Bronchial epithelial cell (primary cell): ENCODE measurements at places on chromosomes 5 and 9. TPM values are rescaled to one million over a fixed set of nuclear protein-coding genes. Genes with fewer than 3 reads are reported as not detected.
A peak's percentile ranks its signal among the peaks of the same experiment; 100 is the strongest.

DNA sequence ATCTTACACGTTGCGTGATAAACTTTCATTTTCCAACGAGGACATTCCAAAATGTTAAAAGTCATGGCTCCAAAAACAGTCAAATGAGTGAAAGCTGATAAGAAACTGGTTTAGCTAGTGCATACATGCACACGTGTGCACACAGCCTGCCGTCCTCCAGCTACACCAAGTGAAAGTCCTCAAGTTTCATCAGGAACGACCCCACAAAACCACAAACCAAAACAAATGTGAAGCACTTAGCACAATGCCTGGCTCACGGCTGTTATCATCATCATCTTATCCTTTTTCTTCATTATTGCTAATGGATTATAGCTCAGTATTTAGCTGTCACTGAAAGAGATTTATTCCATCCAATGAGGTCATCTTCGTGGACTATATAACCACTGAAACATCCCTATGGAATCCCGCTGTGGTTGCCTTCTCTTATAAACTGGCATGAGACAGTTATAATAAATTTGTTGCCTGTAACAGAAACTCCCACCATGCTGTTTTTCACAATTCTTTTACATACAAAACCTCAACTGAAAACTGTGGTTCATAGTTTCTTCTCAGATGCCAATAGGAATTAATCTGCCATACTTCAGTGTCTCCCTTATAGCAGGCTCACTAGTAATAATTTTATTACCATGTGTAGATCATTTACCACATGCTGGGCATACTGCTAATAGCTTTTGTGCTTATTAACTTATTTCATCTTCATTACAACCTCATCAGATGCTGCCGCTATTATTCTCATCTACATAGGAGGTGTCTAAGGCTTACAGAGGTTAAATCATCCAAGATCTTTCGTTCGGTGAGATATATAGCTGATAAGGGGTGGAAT, 56.1 kb downstream of the SAXO1 start:
- peak; percentile 32 for DNase-seq

IL17B gene
- total RNA-seq = not detected in 2 replicates

DNA sequence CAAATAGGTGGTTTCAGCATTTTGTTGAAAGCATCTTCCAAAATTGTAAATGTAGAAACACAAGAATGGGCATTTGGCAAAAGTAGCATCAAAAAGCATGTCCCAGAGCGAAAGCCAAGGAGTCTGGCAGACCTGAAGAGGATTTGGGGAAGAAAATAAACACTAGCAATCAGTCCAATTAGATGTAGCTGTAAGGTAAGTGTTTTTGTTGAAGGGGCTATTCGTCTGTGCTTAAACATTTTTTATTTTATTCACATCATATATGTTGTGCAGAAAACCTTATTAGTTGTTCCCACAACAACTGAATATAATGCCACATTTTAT, 954.1 kb upstream of the COX7C start:
- DNase-seq = no peak

DNA sequence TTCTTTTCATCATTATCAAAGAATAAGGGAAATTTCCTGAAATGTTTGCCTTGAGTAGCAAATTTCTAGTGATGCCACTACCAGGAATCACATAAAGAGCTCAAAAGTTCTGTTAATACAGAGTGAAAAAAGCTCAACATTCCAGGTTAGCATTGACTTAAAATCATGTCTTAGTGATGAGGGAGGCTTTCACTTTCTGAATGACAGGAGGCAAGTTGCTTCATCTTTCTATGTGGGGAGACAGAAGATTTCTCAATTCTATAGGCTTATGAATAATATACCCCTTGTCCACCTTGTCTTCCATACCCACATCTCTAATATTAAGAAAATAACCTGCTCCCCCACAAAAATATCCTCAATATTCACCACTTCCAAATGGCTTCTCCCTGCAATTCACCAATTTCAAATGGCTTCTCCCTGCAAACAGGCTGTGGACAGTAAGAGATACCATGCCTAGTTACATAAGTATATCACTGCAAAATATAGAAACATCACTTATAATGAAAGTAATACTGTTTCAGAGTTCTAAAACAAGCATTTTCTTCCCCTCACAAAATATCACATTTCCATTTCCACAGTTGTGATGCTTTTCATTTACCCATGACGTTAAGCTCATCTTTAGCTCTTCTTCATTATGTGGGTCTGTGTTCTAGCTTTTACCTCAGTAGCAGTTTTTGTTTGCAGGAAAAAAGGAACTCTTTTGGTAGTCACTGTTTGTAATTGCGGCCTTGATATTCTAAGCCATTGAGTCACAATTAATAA, 2.2 kb upstream of the JAK2 start:
- no peak for DNase-seq

UGT3A2 gene
- total RNA-seq = not detected in 2 replicates

MCC gene
- 43.2 and 47.4 TPM in 2 replicates for total RNA-seq

MEGF10 gene
- 0.26 TPM in 1 of 2 replicates, not detected in the other for total RNA-seq

HAVCR1 gene
- not detected in 2 replicates for total RNA-seq

DNA sequence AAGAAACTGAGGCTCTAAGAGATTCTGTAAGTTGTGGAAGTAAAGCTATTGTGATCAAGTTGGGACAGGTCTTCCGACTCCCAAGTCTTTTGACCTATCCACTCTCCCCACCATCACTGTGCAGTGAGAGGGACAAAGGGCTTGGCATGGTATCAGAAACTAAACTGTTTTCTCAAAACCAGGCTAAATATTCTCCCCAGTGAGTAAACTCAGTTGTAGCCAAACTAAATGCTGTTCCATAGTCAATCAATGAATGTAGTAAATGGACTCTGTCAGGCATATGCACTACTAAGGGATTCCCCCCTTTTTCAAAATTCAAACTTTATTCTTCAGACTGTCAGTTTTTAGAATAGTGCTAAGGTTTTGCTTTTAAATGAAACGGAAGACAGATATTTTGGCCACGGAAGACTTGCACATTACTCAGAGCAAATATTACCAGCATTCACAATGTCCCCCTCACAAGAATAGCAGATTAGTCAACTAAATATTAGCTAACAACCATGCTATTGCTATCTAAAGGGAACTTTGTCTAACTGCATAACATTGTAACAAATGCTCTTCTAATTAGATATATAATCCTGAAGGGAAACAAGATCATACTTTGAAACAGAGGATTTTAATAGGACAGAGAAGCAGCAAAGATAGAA, 7.1 kb downstream of the PRKAA1 start:
- DNase-seq = peak; percentile 72

DNA sequence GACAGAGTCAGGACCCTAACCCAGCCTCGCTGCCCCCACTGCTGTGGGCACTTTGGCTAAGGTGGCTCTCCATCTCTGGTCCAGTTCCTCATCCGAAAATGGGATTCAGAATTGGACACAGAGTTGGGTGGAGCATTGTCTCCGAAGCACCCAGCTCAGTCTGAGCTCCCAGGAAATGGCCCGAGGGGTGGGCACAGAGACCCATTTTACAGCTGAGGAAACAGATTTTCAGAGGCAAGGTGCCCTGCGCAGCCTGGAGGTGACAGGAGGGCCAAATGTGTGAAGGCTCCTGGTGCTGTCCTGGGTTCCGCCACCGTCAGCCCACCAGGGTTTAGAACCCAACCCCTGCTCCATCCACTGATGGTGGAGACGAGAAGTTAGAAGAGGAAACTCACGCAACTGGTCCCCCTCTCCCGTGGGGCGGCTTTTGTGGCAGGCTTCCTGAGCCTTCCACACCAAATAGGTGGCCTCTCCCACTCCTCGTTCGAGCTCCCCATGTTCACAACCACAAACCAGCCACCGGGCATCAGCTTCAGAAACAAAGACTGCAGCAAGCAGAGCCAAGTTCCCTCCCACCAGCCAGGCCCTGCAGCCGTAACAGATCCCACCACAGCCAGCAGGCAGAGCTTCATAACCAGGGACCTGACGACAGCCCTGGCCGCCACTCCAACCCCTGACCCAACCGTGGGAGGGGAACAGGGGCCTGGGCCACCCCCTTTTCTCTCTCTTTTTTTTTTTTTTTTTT, 90.9 kb upstream of the LMX1B start:
- DNase-seq = no peak

- no peak for DNase-seq
Observed at GRCh38 chr5:139823757-139824355, 28.2 kb downstream of the PSD2 start.

GOLGA1 gene
- total RNA-seq = 7.9 and 9.7 TPM in 2 replicates

- DNase-seq = no peak
Observed at GRCh38 chr9:130020618-130021017, 22.4 kb downstream of the FNBP1 start.

DNA sequence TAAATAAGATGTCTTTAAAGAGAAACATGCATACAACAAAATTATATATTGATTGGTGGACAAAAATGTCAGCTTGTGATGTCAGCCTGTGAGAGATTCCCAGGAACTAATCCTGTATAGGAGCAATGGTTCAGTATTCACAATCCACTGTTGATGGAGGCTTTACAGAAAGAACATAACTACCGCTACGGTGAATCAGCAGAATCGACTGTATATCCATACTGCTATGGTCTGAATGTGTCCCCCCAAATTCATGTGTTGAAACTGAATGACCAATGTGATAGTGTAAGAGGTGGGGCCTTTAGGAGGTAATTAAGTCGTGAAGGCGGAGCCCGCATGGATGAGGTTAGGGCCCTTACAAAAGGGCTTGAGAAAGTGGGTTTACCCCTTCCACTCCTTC, 40.4 kb upstream of the TBC1D2 start:
- no peak for DNase-seq

- no peak for DNase-seq
Observed at GRCh38 chr9:88794100-88794499, 197.2 kb upstream of the S1PR3 start.

DNA sequence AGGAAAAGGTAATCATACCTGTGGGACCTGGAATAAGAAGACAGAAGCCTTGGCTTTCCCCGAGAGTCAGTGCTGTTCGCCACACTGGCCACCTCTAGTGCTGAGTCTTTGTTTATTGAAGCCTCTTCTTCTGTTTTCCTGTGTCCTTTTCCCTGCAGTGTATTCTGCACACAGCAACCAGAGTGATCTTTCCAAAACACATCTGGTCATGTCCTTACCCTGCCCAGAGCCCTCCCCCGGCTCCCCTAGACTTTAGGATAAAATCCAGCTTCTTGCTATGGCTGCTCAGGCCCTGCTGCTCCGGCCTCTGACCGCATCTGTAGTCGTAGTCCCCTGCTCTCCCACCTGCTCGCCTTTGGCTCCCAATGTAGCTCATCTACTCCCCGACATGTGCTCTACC, 28.3 kb downstream of the GALNT10 start:
- no peak for DNase-seq

SLC35D2 gene
- 19.1 and 30.3 TPM in 2 replicates for total RNA-seq

- DNase-seq = no peak
Observed at GRCh38 chr5:6493681-6494454, 45.2 kb downstream of the UBE2QL1 start.

- no peak for DNase-seq
Observed at GRCh38 chr5:102154291-102154690, 141.8 kb downstream of the SLCO4C1 start.

DNA sequence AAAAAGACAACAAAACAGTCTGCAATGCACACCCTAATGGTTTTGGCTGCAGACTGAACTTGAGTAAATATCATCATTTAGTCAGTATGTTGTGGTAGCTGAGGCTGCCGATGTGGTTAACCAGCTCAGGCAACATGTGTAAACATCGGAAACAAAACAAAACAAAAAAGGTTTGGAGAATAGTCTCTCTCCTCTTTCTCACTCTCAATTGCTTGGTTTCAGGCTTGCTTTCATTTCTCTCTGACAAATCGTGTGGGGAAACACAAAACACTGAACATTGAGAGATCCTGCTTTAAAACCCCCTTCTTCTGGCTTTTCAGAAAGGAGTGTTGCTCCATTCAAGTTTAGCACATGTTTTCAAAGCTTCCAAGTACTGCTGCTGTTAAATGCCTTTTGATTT, 453.3 kb downstream of the BNC2 start:
- peak; percentile 73 for DNase-seq

DNA sequence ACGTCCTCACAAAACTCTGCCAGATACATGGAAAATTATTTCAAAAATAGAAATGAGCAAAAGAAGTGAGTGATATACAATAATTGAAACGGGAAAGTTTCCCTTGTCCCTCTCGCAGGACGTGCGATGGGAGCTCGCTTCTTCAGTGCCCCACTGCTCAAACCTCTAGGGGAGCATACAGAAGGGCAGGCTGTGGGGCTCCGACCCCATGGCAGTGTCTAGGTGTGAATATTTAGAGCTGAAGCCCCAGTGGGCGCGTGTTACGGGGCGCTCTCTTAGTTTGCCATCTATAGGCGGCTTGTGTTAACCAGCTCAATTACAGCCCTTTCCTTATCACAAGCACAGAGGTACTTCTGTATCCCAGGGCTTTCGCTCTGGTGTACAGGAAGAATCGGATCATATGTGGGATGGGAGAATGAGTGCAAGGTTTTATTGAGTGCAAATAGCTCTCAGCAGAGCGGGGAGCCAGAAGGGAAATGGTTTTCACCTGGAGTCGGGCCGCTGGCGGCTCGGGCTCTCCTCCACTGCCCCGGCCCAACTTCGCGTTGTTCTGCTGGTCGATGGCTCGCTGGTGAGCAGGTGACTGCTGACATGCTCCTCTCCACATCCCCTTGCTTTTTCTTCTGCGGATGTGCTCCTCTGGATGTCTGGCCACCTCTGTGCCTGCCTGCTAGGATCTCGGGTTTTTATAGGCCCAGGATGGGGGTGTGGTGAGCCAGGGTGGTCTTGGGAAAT, 334.0 kb upstream of the PTPRD start:
- no peak for DNase-seq

OSMR gene
- total RNA-seq = 36.9 and 40.7 TPM in 2 replicates

- no peak for DNase-seq
Observed at GRCh38 chr9:3014178-3014577, 170.3 kb upstream of the PUM3 start.

GRCh38 chr9:119164716-119165115, 204.5 kb downstream of the BRINP1 start:
- DNase-seq = no peak

DNA sequence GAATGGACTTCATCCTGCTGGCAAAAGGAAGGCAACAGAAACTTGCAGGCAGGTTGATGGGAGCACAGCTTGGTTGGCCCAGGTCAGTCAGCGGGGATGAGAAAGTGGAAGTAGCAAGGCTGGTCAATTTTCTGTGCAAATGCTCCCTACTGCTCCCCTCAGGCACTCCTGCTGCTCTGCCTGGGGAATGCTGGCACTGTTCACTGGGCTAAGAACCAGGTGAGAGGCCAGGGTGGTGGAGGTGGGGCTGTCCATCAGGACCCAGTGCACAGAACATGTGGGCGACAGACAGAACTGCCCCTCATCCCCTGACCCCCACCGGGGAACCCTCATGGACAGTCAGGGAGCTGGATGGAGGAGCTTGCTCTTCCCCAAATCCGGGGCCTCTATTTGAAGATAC, 593.1 kb downstream of the IRX1 start:
- DNase-seq = no peak

TLX3 gene
- total RNA-seq = not detected in 2 replicates

AJM1 gene
- total RNA-seq = 1.1 and 1.8 TPM in 2 replicates

LPCAT1 gene
- 18.8 and 25.3 TPM in 2 replicates for total RNA-seq

GRCh38 chr9:95133325-95133705, 184.2 kb downstream of the FANCC start:
- DNase-seq = no peak

PSD2 gene
- under 0.01 TPM in 1 of 2 replicates, not detected in the other for total RNA-seq
